ENCODE measurements at places on chromosomes 12 and 14.

DNA sequence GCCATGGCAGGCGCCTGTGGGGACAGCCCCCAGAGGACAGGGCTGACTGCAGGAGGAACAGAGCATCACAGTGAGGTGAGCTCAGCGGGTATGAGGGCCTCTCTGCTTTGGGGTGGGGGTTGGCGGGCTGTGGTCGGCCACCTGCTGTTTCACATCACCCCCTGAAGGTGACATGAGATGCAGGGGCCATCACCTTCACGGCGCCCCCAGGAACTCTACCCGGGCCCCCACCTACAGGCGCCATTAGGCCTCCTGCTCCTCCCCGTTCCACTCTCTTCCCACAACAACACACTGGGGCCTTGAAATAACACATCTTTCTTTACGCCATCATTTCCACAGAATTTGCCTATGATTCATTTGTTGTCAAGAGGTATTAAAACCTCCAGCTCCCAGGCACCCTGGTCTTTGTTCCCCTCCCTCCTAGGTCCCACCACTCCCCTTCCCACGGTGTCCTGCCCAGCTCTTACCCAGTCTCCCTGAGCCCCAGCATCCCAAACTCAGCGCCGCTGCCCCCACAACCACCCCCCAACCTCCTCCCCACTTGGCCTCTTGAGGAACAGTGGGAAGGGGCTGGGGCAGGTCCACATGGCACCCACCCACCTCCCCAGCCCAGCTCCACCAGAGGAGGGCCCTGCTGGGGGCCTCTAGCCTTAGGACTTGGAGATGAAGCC is 12.7 kb upstream of the HDAC7 start:
- peak; percentile 82 for DNase-seq

- no peak for DNase-seq
These were observed 62.1 kb downstream of the VWF start for GRCh38 chr12:6062395-6062756.

GRCh38 chr12:11689591-11690186 is 40.2 kb downstream of the ETV6 start:
- DNase-seq, result no peak

DNA sequence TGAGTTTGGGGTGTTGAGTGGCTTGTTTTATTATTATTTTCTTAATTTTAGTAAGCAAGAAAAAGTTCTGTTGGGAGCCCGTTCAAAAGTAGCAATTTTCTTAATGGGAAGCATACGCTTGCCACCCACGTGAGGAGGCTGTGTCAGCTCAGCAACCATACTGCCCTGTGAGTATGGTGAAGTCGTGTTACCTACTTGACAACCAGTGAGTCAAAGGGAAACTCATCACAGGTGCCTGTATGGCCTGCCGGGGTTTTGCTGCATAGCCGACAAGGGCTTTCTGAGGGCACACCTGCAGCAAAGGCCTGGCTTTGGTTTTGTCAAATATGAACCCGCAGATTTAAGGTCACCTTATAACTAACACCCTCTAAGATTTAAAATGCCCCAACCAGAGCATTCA is 31.1 kb downstream of the PITPNM2 start:
- DNase-seq, result peak; percentile 50

DNA sequence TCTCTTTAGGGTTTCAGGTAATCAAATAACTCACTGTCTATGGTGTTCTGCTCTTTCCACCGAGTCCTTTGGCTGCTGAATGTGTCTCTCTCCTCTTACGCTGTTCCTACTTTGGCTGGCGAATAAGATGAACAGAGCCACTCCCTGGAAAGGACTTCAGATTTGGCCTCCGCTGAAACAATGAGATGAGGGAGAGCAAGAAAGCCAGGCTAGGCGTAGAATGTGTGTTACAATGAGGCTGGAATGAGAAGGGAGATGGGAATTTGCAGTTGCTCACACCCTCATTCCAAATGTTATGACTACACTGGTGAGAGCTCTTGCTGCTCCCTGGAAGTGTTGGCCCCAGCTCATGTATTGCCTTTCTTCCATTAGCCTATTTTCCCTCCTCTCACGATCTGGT is at the start of gene MFAP5:
Gene MFAP5 (minus strand): TSS at position 234 of the 400 bp plus-strand sequence. CDS start 722 bp downstream, outside the sequence.
- no peak for DNase-seq

DNA sequence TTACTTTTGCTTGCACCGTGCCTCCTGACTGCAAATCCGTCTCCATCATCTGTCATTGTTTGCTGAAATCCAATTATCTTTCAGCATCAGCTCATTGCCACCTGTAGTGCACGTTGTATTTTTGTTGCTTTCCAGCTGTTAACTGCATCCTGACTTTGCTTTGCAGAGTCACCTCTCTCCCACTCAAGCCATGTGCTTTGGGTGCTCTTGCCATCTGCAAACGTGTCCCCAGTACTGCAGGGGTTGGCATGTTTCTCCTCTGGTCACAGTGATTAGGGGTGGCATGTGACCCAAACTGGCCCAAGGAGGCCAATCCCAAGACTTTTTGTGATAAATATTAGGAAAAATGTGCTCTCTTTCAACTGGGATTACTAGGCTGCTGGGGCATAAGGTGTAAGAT is 10.5 kb upstream of the TMED2 start:
- no peak for DNase-seq

GRCh38 chr12:129903092-129903945 is 506 bp downstream of the TMEM132D start:
- no peak for DNase-seq

GRCh38 chr14:29906256-29906870 is 21.3 kb downstream of the PRKD1 start:
- no peak for DNase-seq

DNA sequence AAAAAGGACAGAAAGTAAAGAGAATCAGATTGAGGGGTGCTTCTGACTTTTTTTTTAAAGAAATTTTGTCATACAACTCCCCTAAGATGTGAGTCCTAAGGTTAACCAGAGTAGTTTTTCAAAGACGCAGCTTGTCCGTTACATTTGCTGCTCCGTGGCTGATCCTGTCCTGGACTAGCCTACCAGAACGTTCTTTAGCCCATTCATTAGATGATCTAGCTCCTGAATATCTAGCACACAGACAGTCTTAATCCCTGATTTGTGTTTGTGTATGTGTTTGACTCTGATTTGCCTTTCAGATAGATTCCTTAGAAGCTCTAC is 60.3 kb downstream of the SAMD4A start:
- no peak for DNase-seq

DNA sequence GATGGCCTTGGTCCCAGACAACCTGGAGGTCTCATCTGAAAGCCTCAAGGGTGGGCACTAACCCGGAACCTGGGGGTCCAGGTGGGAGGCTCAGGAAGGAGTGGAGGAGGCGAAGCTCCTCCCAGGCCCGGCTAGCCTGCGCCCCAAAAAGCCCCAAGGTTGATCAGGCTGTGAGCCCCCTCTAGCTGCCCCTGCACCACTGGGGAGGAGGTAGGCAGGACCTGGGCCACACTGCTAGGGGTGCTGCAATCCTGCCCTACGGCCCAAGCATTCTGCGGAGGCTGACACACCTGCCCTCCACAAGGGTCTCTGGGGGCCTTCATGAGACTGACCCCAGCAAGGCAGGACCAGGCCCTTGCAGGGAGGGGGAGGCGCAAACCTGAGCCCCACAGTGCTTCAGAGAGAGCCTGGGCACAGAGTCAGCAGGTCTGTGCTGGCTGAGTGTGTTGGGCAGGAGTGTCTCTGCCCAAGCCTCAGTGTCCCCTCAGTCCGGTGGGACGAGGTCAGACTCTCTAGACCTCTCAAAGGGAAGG is 51.9 kb downstream of the CCDC85C start:
- no peak for DNase-seq

DNA sequence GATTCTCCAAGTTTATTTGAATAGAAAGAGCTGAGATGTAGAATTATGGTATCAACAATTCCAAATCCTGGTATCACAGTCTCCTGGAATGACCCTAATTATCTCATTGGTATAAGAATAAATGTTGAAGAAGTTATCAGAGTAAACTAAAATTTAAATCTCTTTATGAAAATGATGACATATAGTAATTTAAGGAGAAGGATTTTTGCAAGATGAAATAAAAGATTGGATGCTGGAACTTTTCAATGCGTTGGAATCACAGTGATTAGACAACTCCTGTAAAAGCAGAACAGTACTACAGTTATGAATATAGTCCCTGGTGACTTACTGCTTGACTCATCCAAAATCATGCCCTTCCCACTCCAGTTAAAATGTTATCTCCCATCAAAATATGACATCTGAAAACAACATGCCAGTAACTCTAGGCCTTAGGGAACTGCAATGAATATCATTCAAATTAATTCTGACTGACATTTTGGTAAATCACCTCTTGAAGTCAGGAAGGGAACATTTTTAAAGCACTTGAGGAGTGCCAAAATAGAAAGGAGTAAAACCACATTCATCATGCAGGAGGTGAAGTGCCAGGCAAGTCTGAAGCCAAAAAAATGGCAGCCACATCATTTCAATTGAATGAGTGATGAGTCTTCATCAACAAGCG is 197.8 kb upstream of the PRKD1 start:
- no peak for DNase-seq

- no peak for DNase-seq
These were observed 19.9 kb downstream of the PRPF39 start for GRCh38 chr14:45103806-45104205.

GRCh38 chr12:111038077-111038476 is 117.7 kb upstream of the MYL2 start:
- no peak for DNase-seq

- no peak for DNase-seq
These were observed 237.3 kb downstream of the CACNA1C start for GRCh38 chr12:2290091-2290490.

- no peak for DNase-seq
These were observed 40.7 kb downstream of the PRIMA1 start for GRCh38 chr14:93747560-93747959.

DNA sequence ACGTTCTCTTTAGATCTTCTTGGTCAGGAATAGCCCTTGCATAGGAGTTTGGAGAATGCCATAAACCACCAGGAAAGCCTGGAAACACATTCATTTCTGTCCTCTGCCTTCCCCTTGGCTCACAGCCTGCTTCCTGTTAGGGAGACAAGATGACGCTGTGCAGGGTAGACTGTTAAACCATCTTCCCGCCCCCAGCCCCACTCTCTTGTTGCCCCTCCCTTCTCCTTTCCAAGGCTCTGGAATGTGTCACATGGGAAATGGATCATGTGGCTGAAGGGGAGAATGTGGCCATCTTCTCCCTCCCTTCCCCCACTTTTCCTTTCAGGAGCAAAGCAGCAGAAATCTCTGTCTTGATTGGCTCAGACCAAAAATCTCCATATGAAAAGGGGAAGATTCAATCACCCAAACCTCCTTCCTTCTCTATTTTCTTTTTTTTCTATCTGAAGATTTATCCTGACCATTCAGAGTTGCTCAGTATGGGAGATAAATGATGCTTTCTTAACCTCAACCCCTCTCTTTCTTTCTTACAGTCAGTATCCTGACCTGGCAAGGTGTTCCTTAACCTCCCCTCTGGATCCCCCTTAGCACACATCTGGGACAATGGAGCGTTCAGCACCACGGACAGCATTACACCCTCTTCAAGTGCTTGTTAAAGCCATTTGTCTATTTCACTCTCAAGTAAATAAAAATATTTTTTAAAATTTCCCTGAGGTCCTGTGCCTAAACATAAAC is 11.4 kb downstream of the GPR19 start:
- DNase-seq, result no peak

DNA sequence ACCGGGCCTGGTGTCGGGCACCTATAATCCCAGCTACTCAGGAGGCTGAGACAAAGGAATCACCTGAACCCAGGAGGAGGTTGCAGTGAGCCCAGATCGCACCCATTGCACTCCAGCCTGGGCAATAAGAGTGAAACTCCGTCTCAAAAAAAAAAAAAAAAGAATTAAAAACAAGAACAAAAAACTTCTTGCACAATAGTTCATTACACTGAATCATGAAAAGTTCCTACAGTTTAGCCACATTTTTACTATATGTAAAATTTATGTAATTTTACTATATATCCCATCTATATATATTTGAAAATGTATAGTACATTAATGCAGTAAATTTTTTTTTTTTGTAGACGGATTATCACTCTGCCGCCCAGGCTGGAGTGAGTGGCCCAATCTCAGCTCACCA is 4.6 kb downstream of the ATP5F1B start:
- no peak for DNase-seq

GRCh38 chr14:69537900-69538299 is 36.8 kb downstream of the CCDC177 start:
- DNase-seq, result no peak

DNA sequence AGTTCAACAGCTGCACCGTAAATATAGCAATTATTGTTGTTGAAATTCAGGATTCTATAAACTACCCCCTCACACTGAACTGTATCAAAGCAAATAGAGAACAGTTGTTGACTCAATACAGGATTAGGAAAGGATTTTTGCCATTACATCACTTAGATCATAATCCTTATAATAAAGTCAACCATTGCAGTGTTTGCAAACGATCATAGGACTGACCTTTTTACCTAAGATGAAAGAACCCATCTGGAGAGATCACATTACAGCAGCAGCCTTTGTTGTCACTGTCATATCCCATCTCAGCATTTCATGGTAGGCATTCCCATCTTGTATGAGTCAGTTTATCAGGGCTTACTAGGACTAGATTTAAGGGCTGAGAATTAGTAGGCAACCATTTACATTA is 96.1 kb downstream of the IPO8 start:
- no peak for DNase-seq

GRCh38 chr14:101556566-101557320 is 4.6 kb upstream of the DIO3 start:
- DNase-seq, result no peak

DNA sequence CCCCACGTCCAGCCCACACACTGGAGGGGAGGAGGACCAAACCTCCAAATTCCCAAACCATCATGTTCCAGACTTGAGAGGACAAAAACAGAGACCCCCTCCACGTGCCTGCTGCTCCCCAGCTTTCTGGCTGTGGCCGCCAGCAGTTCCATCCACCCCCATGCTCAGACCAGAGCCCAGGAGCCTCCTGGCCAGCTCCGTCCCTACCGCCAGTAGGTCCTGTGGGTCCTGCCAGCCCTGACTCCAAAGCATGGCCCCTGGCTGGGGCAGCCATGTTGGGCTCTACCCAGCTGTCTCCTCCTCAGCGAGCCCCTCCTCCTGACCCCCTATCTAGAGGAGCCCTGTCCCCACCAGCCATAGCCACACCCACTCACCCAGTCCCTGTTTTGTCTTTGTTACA is 227.3 kb upstream of the RTL1 start:
- DNase-seq, result no peak

DNA sequence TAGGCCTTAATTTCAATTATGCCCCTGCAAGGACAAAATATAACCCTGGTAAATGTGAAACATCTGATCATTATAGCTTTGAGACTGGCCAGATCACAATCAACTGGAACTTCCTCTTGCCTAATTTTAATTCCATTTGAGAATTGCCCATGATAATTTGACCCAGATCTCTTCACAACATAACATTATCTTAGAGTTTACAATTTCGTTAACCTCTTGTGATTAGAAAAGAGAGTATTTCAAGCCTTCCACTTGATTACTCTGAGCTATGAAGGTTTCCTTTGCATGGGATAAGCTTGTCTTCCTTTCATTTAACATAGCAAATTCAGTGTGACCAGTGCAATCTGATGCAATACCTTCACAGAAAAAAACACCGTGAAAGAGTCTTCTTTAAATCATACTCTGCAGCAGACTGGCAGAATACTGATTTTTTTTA is 143.6 kb downstream of the DUSP6 start:
- DNase-seq, result no peak

- DNase-seq, result no peak
These were observed 2.3 kb downstream of the SLC25A29 start for GRCh38 chr14:100303925-100304324.

- DNase-seq, result no peak
These were observed 19.4 kb upstream of the FIGNL2 start for GRCh38 chr12:51867796-51868428.

GRCh38 chr12:111420494-111420893 is 14.8 kb downstream of the SH2B3 start:
- no peak for DNase-seq

GRCh38 chr14:92575748-92576303 is 62.2 kb downstream of the RIN3 start:
- DNase-seq, result no peak

Data from activated CD4-positive, alpha-beta T cell treated with anti-CD3 and anti-CD28 coated beads, Interleukin-2, amount 50 U/mL, for 48 hours (primary cell).